Left lobe of liver (tissue), 2 donors: ENCODE measurements at places on chromosomes 5 and 9. TPM values are rescaled to one million over a fixed set of nuclear protein-coding genes. Genes with fewer than 3 reads are reported as not detected.
A peak's percentile ranks its signal among the peaks of the same experiment; 100 is the strongest.

The COL15A1 gene
- 0.23 TPM for total RNA-seq

The LHX3 gene
- total RNA-seq: not detected

The SPINK4 gene
- total RNA-seq: not detected

The SCGB3A2 gene
- not detected for total RNA-seq

The PCDHB1 gene
- total RNA-seq: not detected

The OTP gene
- total RNA-seq: not detected

DNA sequence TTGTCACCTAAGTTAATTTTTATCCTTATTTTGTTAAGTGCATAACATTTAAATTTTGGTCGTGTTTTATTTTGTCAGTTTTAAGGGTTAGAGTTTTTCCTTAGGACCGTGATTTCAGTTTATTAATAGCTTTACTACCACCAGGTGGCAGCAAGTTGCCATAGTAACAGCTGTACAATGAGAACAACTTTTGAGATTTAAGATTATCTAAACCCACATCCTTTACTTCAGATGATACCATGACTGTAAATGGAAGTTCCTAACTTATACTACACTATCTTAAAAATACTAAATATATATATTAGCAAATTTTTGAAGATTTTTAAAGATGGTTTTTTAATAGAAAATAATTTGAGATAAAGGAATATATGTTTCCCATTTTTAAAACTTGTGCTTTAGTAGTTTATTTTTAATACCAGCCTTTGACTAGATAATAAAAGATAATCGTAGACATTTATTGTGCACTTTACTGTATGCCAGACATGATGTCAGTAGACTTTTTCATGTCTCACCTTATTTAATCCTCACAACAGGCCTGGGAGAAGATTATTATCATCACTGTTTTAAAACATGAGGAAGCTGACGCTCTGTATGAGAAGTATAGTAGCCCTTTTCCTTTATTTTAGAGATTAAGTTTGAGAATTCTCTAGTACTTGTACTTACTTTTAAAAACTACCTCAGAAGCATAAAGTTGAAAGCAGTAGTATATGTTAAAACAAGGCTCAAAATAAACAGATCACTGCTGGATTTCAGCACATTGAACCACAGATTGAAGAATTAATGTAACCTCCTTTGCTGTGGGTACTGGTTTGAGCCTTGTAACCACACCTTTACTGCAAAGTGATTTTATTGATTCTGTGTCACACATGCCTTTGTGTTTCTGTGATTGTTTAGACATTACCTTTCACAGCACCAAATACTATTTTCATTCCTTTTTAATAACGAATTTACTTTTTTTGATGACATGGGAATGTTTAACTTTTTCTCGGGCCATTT, 27.5 kb downstream of the SREK1 start:
- DNase-seq: no peak

- no peak for DNase-seq
Measured at GRCh38 chr9:81906671-81907070, 21.6 kb upstream of the SPATA31D4 start.

DNA sequence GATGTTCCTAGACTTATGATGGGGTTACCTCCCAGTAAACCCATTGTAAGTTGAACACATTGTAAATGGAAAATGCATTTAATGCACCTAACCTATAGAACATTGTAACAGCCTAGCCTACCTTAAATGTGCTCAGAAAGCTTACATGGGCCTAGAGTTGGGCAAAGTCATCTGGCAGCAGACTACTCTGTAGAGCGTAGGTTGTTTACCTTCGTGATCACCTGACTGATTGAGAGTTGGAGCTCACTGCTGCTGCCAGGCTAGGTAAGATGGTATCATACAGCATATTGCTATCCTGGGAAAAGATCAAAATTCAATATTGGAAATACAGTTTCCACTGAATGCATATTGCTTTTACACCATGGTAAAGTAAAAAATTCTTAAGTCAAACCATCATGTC, 95.4 kb downstream of the HTR4 start:
- DNase-seq: no peak

- DNase-seq: no peak
Measured at GRCh38 chr5:39117401-39117800, 43.2 kb upstream of the RICTOR start.

- peak; percentile 64 for DNase-seq
Measured at GRCh38 chr5:14351845-14352712, 208.9 kb downstream of the TRIO start.

- no peak for DNase-seq
Measured at GRCh38 chr5:144598451-144599068, 427.9 kb downstream of the KCTD16 start.

GRCh38 chr5:43543434-43543833, 13.4 kb downstream of the PAIP1 start:
- DNase-seq: no peak

- no peak for DNase-seq
Measured at GRCh38 chr5:95928724-95929253, 32.9 kb downstream of the ELL2 start.

- DNase-seq: no peak
Measured at GRCh38 chr5:144122641-144123040, 47.8 kb downstream of the YIPF5 start.

GRCh38 chr9:76018761-76019160, 128.3 kb downstream of the PCSK5 start:
- no peak for DNase-seq

- DNase-seq: no peak
Measured at GRCh38 chr9:3386753-3387152, 139.0 kb downstream of the RFX3 start.
